ENCODE measurements at places on chromosomes 5 and 9.

DNA sequence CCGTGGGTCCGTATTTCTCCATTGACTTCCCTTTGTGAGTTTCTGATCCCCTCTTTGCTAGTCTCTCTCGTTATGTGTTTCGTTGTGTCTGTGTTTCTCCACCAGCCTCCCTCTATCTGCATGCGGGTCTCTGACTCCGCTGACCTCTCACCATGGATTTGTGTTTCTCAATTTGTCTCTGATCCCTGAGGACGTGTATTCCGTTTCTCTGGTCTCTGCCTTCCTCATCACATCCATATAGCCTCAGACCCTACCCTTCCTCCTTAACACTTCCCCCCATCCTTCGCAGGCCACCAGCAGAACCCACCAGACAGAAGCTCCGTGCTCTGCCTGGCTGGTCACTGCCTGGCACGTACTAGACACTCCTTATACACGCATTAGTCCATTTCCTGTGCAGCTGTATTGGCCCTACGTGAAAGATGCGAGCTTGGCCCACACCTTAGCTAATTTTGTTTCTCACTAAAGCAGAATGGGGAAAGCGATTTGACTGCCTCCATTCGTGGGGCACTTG is 631 bp downstream of the B4GALT7 start:
- no peak for DNase-seq

DNA sequence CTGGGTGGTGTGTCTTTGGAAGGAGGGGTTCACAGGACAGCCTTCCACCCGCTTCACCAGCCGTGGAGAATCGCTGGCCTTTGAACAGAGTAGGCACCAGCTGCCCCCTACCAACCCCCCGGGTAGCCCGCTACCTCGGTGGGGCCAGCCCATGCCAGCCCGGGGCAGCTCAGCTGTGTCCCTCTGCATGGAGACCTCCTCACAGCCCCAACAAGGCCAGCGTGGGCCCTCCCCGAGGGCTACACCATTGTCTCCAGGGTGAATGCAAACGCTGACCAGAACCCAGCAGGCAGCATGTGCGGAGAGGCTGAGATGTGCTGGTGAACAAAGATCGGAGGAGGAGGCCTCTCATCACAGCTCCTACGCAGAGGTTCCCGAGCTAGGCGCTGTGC is 51.9 kb downstream of the LMX1B start:
- no peak for DNase-seq

DNA sequence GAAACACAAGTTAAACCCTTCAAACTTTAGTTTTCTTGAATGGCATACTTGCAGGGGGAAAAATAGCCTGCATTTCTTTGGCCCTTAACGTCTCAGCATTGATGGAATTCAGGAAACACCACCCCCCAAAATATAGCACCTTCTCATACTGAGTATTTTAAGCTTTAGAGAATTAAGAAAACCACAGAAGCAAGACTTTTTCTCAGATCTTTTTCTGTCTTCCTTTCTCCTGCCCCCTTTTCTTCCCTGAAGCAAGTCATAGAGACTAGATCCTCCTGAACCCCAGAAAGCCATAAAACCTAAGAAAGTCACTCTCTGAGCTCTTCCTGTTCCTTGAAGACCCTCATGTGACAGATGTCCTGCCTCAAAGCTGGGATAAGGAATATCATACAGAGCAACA is 1069.9 kb downstream of the EFNA5 start:
- no peak for DNase-seq

- DNase-seq = no peak
Observed at GRCh38 chr9:89542401-89543021, 44.6 kb upstream of the SEMA4D start.

- DNase-seq = no peak
Observed at GRCh38 chr5:152472083-152472482, 67.0 kb upstream of the NMUR2 start.

DNA sequence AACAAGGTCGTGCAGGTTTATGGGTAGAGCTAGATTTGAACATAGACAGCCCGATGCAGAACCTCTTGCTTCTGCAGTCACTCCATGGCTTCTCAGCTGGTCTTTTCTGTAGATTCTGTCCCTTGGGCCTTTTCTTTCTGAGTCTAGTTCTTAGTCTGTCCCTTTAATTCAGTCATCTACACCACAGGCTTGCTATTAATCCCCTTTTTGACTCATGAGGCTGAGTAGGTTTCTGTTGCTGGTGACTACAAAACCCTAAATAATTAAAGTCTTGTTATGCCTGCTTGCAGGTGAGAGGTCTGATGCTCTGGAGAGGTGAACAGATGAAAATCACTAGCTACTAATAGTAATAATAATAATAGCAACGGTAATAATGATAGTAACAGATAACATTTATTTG is 19.3 kb upstream of the STRBP start:
- DNase-seq = no peak

GRCh38 chr9:127216888-127217217 is 47.7 kb upstream of the GARNL3 start:
- no peak for DNase-seq

GRCh38 chr5:124737651-124738050 is 8.8 kb downstream of the ZNF608 start:
- DNase-seq = no peak

GRCh38 chr9:136541709-136542108 is 4.1 kb downstream of the NOTCH1 start:
- DNase-seq = no peak

- no peak for DNase-seq
Observed at GRCh38 chr5:10788358-10788757, 27.3 kb upstream of the DAP start.

- DNase-seq = no peak
Observed at GRCh38 chr5:5795074-5795771, 372.7 kb downstream of the ICE1 start.

DNA sequence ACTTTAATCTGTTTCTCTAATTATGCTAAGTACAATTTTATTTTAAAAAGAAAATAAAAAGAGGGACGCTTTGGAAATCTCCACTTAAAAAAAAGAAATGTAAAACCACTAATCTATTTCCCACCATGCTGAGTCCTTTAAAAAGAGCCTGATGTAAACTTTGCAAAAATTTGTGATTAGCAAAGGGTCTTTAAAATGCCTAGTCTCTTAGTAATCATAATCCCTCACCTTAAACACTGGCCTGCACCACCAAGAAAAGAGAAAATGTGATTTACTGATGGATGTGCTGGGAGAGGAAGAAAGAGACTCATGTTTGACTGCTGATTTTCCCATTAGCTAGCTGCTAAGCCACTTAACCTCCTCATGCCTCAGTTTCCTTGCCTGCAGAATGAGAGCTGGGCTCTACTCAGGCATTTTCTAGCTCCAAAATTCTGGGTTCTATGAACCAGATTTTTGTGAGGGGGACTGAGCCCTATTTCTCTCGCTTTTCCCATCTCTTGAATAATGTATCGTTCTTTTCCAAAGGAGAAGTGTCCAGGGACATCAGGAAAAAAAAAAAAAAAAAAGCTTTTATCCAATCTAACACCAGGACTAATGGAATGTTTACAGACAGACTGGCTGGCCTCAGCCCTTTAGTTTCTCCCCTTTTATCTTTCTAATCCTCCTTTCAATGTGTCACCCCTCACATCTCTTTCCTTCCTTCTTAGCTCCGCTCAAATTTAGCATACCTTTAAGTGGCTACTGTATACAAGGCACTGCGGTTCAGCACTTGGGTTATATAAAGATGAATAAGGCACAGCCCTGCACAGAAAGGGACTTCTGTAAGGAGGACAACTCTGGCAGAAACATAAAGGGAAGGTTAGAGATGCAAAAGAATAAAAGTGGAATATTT is 312.4 kb downstream of the ARL15 start:
- DNase-seq = no peak

GRCh38 chr9:524008-524407 is 309.3 kb downstream of the DOCK8 start:
- DNase-seq = no peak

DNA sequence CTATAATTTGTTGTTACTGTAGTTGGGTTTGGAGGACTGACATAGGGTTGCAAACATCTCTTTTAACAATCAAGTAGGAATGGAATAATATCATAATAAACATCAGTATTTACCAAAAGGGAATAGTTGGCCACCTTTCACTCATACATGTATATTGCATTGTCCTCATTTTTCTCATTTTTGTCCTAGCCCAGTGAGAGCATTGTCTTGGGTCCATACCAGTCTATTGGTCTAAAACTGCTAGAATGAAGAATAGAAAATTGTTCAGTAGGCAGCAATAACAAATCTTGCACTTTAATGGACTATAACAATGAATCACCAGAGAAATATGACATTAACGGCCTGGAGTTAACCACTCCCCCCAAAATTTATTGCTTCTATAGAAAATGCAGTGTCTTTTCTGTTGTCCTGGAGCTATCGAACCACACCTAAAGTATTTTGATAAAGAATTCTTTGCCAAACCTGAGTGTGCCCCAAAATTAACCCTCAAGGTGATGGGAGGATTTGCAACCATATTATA is 80.9 kb upstream of the IL33 start:
- no peak for DNase-seq

Measured in mucosa of gallbladder (tissue), 1 donor.